ENCODE measurements at places on chromosomes 6 and 20. TPM values are rescaled to one million over a fixed set of nuclear protein-coding genes. Genes with fewer than 3 reads are reported as not detected.

C20orf204 gene
- total RNA-seq: 0.99 TPM

ATXN1 gene
- 37.8 TPM for total RNA-seq

RIPPLY2 gene
- 0.29 TPM for total RNA-seq

MDFI gene
- not detected for total RNA-seq

OLIG3 gene
- not detected for total RNA-seq

KCNK16 gene
- not detected for total RNA-seq

TNFRSF6B gene
- total RNA-seq: 66.5 TPM

SYCP2L gene
- total RNA-seq: not detected

SIRPB1 gene
- 1.2 TPM for total RNA-seq

MLIP gene
- not detected for total RNA-seq

DSP gene
- total RNA-seq: 0.44 TPM

TRIM26 gene
- total RNA-seq: 30.8 TPM

COL20A1 gene
- under 0.01 TPM for total RNA-seq

IL17F gene
- not detected for total RNA-seq

PGC gene
- total RNA-seq: not detected

PRSS16 gene
- not detected for total RNA-seq
